ENCODE measurements at places on chromosomes 3 and 15. TPM values are rescaled to one million over a fixed set of nuclear protein-coding genes. Genes with fewer than 3 reads are reported as not detected.

DNA sequence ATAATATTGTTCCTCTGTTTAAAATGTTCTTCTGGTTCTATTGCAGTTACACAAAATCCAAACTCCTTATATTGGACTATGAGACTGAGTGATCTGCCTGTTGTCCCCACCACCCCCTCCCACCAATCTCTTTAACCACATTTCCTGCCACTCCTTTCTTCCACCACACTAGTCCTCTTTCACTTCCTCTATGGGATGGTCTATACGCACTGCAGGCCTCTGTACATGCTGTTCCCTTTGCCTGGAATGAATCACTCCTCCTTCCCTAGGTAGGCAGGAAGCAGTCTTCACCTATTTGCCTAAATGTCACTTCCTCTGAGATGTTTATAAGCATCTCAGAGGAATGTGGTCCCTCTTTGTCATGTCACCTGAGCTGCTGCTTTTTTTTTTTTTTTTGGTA, 4.0 kb downstream of the MAP2K1 start:
- DNase-seq, result no peak

- no peak for DNase-seq
Measured at GRCh38 chr3:109328202-109328601, 9.1 kb downstream of the DPPA4 start.

The PRC1 gene
- total RNA-seq, result 115 TPM

GRCh38 chr15:57550640-57551039, 41.1 kb upstream of the MYZAP start:
- DNase-seq, result no peak

The TMEM212 gene
- total RNA-seq, result not detected

DNA sequence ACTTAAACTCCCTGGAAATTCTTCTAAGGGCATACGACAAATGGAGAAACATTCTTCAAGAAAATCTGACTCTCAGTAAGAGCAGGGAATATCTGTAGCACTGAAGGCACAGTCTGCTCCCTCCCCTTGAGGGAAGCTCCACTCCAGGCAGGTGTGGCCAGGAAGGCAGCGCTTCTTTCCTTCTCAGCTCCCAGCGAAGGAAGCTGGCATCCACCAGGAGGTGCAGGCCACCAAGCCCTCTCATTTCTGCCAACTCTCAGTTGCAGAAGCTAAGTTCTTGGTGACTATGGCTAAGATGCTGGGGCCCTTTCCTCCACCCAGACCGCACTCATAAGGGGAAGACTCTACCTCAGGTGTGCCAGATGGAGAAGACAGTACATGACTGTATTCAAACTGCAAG, 37.7 kb upstream of the SLC41A3 start:
- DNase-seq, result no peak

DNA sequence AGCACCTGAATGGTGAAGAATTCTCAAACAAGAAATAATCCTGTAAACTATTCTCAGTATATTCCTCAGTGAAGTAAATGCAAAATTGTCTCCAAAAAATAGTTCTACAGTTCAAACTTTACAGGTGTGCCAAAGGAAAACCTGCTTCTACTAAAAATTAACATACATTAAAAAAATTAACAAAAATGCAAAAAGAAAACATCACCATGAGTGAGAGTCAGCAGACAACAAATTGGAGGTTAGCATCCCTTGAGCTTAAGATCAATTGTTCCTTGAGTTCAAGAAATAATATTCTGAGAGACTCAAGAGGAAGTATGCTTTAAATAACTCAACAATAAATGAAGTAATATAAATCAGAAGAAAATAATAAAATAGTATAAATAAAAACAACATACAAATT, 278.4 kb upstream of the MME start:
- DNase-seq, result no peak

- DNase-seq, result no peak
Measured at GRCh38 chr15:50996641-50997040, 88.2 kb downstream of the AP4E1 start.

DNA sequence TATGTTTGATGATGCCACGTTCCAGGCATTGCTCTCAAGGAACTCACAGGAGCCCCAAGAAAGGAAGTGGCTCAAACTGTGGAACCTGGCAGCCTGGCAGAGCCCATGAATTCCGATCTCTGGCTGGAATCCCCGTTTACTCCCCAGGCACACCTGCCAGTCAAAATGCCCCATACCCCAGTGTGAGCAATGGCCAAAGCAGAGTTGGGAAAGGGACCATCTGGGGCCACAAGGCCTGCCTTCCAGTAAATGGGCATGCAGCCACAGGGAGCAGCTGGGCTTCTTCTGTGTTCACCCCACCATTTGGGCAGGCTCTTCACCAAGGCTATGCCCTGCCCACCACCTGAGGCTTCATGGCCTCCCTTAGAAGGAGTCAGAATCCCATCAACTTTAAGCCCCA, 257.0 kb upstream of the GOLGA6L4 start:
- DNase-seq, result no peak

Data from activated naive CD4-positive, alpha-beta T cell treated with anti-CD3 and anti-CD28 coated beads, Interleukin-2, amount 50 U/mL, for 72 hours (primary cell).